ENCODE measurements at places on chromosomes 5 and 9.

- no peak for DNase-seq
Measured at GRCh38 chr9:94937214-94937903, 210.9 kb downstream of the AOPEP start.

DNA sequence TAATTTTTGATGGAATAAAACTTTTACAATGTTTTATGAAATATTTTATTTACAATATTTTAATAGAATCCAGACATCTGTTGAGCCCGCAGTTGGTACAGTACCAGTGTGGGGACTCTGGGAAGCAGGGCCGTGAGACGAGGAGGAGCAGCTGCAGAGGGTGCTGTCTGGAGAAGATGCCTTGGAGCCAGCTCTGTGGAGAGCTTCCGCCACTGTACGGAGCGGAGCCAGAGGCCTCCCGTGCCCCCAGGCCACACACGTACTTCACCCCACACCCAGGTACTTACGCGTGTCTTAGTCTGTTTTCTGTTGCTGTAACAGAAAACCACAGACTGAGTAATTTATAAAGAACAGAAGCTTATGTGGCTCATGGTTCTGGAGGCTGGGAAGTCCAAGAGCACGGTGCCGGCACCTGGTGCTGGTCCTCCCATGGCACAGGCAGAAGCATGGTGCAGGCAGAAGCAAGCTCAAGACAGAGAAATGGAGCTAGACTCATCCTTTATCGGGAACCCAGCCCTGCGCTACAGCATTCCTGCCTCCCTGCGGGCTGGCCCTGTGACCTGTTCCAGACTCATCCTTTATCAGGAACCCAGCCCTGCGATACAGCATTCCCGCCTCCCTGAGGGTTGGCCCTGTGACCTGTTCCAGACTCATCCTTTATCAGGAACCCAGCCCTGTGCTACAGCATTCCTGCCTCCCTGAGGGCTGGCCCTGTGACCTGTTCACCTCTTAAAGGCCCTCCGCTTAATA is 23.3 kb downstream of the CEP72 start:
- DNase-seq: no peak

- DNase-seq: no peak
Measured at GRCh38 chr9:15127831-15128230, 179.2 kb downstream of the TTC39B start.

GRCh38 chr5:155342956-155343355 is 329.4 kb downstream of the KIF4B start:
- DNase-seq: no peak

DNA sequence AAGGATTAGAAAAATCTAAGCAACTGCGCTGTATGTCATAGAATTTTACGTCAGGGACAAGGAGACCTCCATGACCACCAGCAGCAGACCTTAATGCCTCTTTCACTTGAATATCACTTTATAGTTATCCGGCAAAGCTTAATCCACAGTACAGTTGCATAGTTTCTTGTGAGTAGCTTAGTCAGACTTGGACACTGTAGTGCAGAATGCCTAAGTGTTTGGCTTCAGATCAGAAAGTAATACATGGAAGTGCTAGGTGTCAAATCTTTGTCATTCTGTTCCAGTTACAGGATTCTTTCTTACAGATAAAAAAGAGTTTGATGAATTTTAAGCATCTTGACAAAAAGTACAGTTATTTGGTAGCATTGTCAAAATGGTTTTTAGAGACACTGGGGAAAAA is 239.9 kb upstream of the PAPPA start:
- no peak for DNase-seq

- no peak for DNase-seq
Measured at GRCh38 chr5:64506567-64507263, 900 bp downstream of the RGS7BP start.

GRCh38 chr5:172818081-172818480 is 16.0 kb upstream of the ERGIC1 start:
- DNase-seq: no peak

- no peak for DNase-seq
Measured at GRCh38 chr9:136572003-136572827, 26.4 kb upstream of the NOTCH1 start.

DNA sequence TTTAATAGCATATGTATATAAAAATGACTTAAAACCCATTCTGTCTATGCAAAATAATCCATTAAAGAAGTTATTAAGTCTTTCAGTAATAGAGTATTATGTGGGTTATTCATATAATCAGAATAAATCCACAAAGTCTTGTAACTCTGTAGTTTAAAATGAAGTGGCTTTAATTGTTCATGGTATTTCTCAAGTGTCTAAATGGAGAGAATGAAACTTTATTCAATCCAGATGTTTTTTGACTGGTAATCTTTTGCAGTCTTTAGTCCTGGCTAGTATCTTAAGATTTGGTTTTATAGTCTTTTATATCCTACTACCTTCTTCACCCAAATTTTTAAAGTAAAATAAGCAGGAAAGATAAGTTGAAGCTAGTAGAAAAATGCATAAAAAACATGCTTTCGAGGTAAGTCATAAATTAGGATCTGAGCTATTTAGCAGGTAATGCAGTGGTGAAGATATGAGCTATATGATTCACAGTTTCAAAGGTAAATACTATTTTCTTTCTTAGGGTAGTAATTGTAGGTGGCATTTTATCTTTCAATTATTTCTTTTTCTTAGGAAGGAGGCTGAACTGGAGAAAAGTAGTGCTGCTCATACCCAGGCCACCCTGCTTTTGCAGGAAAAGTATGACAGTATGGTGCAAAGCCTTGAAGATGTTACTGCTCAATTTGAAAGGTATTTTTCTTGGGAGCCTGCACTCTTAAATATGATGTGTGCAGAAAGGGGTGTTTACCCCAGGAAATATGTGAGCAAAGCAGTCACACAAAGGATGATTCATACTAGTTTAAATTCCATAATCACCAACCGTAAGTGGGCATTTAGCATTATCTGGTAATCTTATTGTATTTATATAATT is 17.9 kb downstream of the HMMR start:
- DNase-seq: no peak

DNA sequence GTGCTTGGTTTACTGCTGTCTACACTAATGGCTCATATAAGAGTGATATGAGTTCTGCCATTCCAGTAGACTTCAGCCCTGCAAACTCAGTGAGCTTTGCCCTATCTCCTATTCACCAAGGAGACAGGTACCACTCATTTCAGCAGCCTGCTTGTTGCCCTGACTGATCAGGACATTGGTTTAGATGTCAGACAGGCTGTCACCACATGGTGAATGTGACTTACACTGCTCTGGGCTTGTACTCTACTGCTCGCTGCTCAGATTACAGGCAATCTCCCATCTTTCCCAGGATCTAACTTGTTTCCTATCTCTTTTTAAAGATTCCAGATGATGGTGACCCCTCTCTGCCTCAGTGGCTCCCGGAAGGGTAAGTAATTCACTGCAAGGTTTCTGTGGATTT is 123.3 kb upstream of the RUSC2 start:
- DNase-seq: no peak

- no peak for DNase-seq
Measured at GRCh38 chr9:133682818-133683585, 46.8 kb downstream of the DBH start.

GRCh38 chr5:8386719-8387288 is 517.9 kb downstream of the MTRR start:
- no peak for DNase-seq

DNA sequence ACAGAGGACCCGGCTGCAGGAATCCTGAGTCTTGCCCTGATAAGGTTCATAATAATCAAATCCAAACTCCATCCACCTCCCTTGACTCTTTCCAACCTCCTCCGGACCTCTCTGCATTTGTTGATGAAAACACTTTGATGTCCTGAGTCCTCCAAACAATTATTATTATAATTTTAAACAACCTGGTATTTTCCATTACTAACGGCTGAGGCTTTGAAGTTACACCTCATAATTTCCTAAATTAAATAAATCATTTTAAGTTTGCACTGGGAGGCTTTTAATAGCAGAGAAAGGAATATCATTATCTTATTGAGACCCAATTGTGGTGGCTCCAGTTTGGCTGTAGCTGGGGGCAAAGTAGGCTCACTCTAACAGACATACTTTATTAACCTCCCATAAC is 9.5 kb downstream of the MSX2 start:
- no peak for DNase-seq

DNA sequence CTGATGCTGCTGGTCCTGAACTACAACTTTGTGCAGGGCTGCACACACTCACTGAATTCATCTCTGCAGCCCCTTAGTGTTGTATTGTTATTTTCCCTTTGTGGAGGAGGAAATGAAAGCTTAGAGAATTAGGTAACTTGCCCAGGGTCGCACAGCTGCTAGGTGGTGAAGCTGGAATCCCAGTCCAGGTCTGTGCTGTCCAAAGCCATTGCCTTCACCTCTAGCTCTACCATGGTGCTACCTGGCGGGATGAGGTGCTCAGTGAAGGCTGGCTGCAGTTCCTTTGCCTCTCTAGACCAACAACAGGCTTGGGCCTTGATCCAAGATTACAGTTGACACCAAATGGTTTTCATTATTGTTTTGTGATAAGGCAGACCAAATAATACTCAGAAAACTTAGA is 177.8 kb upstream of the PITX1 start:
- DNase-seq: no peak

DNA sequence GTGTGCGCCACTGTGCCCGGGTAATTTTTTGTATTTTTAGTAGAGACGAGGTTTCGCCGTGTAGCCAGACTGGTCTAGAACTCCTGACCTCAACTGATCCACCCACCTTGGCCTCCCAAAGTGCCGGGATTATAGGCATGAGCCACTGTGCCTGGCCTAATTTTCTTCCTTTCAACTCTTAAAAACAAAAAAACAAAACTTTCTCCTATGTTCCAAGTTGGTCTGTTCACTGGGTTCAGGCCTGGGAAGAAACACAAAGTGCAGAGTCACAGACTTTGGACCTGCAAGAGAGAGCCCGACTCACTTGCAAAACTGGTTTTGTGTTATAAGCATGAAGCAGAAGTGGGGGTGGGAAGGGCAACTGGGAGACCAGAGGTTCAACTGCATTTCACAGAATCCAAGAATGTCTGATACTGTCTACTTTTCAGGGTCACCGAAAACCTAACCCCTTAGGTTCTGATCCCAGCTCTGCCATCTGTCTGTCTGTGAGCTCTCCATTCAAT is 5.2 kb upstream of the HDHD3 start:
- DNase-seq: no peak

- DNase-seq: no peak
Measured at GRCh38 chr9:37990404-37991015, 78.5 kb downstream of the SHB start.

DNA sequence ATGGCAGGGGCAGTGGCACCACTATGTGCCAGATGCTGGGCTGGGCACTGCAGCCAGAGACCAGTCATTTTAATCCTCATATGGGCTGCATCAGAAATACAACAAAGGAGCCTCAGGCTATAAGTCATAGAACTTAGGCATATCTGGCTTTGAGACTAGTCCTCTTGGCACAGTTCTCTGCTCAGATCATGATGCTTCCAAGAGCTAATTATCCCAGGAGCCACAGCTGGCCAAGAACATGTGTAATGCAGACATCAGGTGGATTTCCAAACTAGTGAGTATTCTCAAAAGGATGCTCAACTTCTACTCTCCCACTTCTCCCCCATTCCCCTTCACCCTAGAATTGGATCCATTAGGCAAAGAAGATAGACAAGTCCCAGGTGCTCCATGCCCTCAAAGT is 562.2 kb upstream of the TRPC7 start:
- no peak for DNase-seq

- DNase-seq: no peak
Measured at GRCh38 chr9:86308687-86309086, 26.3 kb upstream of the ISCA1 start.

GRCh38 chr9:105911104-105911911 is 217.0 kb downstream of the TMEM38B start:
- DNase-seq: no peak

DNA sequence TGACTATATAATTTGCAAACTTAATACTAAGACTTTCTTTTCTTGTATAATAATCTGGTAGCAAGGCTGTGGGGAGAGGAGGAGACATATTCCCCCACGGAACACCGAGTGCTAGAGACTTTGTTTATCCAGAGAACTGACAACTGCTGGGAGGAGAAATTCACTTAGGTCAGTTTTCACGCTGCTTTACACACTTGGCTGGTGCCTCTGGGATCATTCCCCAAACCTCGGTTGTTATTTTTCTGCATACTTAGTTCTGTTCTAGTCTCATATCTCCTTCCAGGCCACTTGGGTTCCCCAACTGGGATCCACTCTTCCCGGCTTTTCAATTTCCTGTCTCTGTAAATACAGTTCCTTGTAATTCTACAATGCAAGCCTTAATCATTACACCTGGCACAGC is 238.2 kb upstream of the ADAMTS16 start:
- no peak for DNase-seq

DNA sequence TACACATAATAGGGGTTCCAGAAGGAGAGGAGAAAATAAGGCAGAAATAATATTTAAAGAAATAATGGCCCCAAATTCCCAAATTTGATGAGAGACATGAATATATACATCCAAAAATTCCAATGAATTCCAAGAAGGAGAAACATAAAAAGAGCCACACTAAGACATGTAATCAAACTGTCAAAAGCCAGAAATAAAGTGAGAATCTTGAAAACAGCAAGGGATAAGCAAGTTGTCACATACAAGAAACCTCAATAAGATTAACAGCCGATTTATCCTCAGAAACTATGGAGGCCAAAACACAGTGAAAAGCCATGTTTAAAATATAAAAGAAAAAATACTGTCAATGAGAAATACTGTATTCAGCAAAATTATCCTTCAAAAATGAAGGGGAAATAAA is 14.5 kb downstream of the CATSPER3 start:
- DNase-seq: no peak

GRCh38 chr9:131517761-131518190 is 13.3 kb downstream of the UCK1 start:
- no peak for DNase-seq

DNA sequence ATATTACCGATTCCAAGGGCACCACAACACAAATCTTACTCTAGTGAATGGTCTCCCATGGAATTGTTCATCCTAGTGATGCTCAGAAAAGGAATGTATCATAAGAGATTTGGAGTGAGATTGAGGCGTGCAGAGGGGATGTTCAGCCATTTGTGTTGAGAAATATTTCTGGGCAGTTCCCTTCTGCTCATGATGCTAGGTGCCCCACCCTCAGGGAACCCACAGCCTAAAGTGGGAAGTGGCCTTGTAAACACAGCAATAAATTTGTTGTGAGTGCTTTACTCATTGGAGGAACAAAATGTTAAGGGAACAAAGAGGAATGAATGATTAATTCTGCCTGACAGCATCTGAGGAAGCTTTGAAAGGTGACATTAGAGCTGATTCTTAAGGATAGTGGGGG is 129.9 kb downstream of the TLE4 start:
- no peak for DNase-seq

DNA sequence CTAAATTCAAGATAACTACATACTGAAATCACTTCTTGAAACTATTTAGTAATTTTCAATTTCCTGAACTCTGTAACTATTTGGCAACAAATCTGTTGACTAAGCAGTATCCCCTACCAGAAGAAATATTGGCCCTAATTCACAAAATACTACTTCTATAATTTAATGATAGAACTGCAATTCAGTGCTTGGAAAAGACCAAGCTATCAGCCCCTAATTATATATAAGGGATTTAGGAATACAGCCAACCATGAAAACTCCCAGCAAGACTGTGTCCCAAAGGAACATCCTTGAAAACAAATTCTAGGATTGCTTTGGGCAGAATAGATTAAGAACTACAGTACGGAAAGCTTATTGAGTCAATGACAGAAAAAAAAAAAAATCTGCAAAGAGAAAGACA is 169.2 kb downstream of the RAB3C start:
- no peak for DNase-seq

Data from activated CD4-positive, alpha-beta T cell treated with anti-CD3 and anti-CD28 coated beads for 4 hours (primary cell).